NCI-H1092 treated with DMSO at 0.1 percent for 48 hours (cell line): ENCODE measurements at places on chromosomes 4 and X.
A peak's percentile ranks its signal among the peaks of the same experiment; 100 is the strongest.

- no peak for DNase-seq
Observed at GRCh38 chr4:3207531-3208037, 41.4 kb upstream of the MSANTD1 start.

- no peak for DNase-seq
Observed at GRCh38 chr4:107098401-107098800, 62.3 kb upstream of the DKK2 start.

- DNase-seq = no peak
Observed at GRCh38 chrX:122445466-122445865, 738.6 kb upstream of the GRIA3 start.

DNA sequence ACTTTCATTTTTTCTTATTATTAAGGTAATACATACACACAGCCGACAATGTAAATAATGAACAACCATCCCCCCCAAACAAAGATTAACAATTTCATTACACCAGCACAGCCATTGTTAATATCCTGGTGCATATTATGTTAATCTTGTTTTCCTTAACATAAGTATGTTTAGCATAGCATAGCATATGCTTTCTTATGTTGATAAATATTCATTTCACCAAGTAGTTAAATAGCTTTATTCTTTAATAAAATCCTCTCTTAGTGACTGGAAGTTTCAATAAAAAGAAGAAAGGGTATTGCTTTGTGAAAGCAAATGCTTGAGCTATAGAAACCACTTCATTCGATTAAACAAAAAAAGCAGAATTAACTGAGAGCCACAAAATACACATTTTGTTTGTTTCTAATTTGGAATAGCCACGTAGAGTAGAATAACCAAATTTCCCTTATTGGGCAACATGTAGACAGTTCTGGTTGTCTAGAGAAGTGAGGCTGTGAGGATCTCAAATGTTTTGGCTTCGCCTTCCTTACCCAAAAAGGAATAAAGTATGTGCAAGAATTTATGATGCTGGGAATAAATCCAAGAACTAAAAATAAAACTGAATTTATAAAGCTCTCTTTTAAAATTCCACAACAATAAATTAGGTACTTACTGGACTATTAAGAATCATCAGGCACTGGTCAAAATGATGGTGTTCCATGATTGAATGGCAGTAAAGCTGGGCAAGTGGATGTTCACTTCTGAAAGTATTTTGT is 118.0 kb downstream of the PDE5A start:
- DNase-seq = no peak

DNA sequence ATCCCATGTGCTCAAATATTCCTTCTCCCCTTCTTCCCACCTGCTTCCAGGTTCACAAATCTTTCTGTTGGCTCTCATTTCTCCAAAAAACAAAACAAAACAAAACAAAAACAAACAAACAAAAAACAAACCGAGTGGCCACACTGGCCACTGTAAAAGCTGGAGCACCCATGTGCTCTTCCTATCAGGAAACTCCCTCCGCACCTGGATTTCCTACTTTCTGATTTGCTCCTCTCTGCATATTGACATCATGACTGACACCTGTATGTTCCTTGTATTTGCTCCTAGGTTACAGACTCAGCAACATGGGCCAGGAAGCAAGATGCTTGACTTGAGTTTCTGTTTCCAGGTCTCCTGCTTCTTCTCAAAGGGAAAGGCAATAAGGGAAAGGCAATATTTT is 258.8 kb downstream of the GPC3 start:
- DNase-seq = no peak

GRCh38 chrX:20906571-20906970 is 467.6 kb upstream of the CNKSR2 start:
- DNase-seq = no peak

DNA sequence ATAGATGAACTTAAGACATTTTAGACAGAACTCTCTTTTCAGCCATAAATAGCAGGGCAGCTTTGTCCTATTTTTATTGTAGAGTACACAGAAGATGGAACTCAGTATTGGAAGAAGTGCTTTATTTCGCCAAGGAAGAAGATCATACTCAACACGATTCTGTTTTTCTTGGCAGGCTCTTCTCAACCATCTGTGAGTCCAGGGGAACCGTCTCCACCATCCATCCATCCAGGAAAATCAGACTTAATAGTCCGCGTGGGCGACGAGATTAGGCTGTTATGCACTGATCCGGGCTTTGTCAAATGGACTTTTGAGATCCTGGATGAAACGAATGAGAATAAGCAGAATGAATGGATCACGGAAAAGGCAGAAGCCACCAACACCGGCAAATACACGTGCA is 37.6 kb downstream of the KIT start:
- DNase-seq = no peak

- DNase-seq = no peak
Observed at GRCh38 chr4:15913631-15913970, 24.9 kb downstream of the FGFBP1 start.

- no peak for DNase-seq
Observed at GRCh38 chrX:152932598-152933175, 34.8 kb downstream of the ZNF185 start.

DNA sequence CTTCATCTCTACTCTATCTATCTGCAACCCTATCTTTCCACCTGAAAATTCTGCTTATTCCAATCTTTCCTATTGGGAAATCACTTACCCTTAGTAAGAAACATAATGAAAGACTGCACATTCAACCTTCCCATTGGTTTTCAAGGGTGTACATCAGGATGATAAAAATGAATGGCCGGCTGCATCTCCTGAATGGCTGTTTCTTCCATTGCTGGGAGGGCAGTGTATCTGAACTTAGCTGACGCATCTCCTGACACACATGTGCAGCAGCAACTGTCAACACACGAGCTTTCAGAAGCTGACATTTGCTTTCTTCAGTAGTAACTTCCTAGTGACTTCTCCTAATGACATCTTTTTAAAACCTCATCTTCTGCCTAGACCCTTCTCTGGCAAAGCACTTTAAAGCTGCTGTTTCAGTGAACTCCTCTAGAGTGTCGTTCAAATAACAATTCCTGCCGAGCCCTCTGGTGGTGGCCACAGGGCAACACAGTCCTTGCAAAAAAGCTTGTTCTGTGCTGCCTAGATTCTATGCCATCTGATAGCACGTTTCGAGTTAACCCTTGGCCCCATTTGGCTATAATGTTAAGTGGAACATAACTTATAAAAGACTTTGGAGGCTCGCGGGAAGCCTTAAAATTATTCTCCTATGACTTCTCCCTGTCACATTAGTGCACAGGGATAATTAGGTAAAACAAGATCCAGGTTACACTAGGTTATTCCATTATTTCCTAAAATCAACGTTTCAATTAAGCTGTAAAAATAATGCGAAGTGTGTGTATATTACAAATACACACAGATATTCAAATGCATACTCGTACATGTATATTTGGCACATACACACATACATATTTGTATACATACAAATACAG is 2340.7 kb downstream of the PCDH7 start:
- peak; percentile 27 for DNase-seq

DNA sequence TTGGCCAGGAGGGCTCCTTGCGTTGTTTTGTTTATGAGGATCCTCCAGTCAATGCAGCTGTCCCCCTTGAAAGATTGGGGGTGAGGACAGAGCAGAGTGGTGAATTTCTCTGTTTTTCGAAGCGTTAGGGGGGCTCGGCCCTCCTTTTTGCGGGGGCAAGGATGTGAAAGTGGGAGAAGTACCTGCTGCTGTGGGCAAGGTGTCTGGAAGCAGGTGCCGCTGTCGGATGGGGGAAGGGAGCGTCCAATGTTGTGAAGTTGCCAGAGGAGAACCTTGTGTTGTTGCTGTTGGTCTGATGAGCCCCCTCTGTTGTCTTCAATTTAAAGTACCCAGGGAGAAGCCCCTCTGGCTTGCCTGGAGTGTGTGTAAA is 613 bp downstream of the GLRB start:
- peak; percentile 55 for DNase-seq

- peak; percentile 58 for DNase-seq
Observed at GRCh38 chrX:74613370-74614092, 893 bp downstream of the RLIM start.

DNA sequence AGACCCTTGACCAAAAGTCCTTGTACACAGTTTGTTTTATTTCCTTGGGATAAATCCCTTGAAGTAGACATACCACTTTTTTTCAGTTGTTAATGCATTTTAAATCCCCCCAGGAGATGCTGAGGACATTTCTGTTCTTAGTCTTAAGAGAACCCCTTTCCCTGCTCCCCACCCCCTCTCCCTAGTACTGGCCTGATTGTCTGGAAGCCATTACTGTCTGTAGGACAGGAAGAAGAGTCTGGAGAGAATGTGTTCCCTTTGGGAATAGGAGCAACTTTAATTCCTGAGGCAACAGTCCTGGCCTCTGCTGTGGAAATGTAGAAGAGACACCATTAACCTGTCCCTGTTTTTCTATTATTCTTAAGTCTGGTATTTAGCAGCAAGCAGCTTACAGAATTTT is 52.3 kb upstream of the TMEM131L start:
- DNase-seq = no peak

DNA sequence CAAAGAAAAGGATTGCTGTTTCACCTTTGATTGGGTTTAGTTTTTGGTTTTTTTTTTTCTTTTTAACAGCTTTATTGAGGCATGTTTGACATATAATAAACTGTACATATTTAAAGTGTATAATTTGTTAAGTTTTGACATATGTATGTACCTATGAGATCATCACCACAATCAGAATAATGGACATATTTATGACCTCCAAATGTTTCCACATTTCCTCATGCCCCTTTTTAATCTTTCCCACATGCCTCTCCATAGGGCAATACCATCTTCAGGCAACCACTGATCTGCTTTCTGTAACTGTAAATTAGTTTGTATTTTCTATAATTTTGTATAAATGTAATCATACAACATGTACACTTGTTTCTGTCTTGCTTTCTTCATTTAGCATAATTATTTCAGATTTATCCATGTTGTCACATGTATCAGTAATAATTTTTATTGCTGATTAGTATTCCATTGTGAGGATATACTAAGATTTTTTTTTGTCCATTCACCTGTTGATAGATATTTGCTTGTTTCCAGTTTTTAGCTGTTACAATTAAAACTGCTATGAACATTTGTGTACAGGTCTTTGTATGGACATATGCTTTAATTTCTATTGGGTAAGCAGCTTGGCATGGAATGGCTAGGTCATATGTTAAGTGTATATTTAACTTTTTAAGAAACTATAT is 33.5 kb downstream of the PTPN13 start:
- no peak for DNase-seq

DNA sequence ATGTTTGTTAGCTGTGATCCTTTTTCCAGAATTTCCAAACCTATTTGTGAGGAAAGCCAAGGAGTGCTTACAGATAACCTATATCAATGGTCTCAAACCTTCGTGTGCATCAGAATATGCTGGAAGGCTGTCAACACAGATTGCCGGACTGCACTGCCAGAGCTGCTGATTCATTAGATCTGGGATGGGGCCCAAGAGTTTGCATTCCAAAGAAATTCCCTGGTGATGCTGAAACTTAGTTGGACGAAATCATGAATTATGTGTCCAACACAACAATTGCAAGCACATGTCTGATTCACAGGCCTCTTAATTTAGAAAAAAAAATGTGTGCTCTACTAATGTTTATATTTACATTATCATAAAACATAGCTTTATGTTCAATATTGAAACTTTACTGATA is 544.0 kb upstream of the AMOT start:
- no peak for DNase-seq
